ENCODE measurements at places on chromosomes 4 and X.
A peak's percentile ranks its signal among the peaks of the same experiment; 100 is the strongest.

- DNase-seq = peak; percentile 40
These were observed 46.1 kb downstream of the HTRA3 start for GRCh38 chr4:8315435-8316250.

DNA sequence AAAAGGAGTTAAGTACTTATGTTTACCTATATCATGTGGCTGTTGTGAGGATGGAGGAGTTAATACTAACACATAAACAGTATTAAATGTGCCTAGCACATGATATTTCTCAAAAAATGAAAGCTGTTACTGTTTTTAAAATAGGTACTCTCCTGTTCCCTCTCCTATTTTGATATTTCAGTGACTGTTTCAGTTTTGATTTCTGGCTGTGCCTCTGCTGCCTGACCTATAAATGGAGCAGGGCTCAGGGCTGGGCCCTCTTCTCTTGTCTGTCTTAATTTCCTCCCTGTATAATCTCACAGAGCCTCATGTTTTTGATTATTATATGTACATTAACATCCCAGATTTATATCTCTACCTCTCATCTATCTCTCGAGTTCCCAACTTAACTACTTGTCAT, 93.3 kb downstream of the UGT8 start:
- no peak for DNase-seq

DNA sequence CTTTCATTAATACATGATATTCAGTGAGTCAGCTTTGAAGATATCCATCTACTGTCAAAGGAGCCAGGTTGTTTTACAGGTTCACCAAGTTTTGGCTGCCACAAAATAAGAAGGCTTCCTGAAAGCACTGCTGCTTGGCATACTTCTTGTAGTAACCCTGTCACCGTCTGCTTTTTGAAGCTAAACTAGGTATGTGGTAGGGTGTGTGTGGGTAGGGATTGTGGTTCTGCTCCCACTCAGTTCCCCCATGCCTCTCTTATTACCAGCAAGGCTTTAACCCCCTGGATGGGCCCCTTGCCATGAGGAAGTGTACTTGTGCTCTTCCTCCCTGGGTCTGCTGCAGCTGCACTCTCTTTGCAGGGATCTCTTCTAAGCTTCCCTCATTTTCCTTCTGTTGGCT, 191.2 kb downstream of the BANK1 start:
- DNase-seq = peak; percentile 34

DNA sequence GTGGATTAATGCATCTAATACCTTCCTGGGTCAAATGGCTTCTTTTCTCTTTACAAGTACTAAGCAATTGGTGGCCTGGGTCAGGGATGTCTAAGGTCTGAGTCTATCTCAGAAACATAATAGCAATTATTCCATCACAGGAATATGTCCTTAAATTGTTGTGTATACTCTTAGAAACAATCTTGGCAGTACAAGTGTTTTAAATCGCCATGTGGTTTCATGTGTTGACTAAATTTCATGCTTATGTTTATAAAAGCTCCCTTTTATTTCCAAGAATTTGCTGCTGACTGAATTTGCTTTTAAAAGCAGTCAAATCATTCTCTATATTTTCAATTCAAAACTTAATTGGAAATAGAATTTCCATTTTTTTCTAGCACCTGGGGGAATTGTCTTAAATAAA, 125.3 kb upstream of the PACRGL start:
- DNase-seq = no peak

GRCh38 chr4:6355052-6355451, 85.4 kb downstream of the WFS1 start:
- no peak for DNase-seq

DNA sequence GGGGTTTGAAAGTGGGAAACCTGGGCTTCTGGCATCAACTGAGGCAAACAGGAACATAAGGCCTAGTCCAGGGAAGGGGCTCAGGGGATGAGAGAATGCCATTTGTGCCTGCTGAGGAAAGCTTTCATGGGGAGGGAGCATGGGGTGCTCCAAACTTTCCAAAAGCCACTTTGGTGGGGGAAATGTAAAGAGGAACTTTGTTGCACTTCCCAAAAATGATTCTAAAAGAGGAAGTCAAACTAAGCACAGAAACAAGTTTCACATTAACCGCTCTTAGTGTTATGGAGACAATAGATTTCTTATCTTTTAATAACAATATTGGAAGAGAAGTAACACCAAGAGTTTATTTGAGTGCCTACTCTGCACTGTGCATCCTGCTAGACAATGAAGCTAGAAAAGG, 32.3 kb downstream of the GAB3 start:
- DNase-seq = no peak

DNA sequence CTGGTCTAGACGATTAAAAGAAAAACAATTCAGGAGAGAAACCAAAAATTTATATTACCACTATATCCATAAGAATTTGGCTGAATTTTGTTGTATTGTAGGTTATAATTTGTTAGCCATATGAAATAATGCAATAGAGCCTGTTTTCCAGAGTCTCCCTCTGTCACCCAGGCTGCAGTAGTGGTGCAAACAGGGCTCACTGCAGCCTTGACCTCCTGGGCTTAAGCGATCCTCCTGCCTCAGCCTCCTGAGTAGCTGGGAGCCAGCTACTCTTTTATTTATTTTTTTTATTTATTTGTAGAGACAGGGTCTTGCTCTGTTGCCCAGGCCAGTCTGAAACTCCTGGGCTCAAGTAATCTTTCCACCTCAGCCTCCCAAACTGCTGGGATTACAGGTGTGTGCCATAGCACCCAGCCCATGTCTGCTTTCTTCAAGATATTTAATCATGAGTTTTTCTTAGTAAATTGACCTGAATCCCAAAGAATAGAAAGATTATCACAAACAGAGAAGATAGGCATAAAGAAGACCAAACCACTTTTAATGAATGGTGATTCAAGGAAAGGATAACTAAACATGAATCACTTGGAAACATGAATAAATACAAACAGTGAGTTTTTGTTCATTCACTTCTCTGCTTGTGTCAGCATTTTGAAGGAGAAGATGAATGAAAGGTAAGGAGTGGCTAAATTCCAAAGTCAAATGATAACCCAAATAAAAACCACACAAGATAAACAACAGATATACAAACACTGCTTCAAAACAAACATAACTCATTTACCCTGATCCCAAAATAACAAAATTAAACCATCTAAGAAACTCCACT, 82.1 kb downstream of the PPP3CA start:
- DNase-seq = no peak
